ENCODE measurements at places on chromosomes 1 and 21.

- no peak for DNase-seq
Measured at GRCh38 chr1:13842497-13842896, 142.5 kb downstream of the PRDM2 start.

DNA sequence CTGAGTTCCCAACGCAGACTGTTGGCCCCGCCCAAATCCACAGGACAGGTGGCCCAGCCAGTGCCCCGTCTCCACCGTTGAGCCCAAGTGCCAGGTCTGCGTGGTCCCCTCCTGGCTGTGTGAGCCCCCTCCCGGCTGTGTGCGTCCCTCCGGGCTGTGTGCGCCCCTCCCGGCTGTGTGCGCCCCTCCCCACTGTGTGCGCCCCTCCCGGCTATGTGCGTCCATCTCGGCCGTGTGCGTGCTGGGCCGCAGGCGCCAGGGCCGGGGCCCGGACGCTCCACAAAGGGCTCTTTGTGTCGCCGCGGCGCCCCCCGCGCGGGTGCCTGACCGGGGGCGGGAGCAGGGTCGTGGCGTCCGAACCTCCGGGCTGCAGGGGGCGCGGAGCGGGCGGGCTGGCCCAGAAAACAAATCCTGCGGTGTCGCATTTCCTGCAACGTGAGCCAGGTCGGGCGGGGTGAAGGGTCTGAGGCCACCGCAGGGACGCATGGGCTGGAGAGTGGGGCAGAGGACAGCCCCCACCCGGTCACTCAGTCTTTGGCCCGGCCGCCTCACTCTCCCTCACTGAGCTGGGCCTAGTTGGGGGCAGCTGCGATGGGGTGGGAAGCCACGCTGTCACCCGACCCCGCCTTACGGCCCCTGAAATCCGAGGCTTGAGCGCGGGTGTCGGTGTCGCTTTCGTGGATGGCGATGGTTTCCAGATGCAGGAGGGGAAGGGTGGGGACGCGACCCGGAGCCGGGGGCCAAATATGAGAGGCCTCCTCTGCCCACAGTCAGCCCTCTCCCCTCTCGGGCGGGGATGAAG is 18.8 kb downstream of the TNFRSF25 start:
- DNase-seq = no peak

- DNase-seq = peak; percentile 21
Measured at GRCh38 chr1:150150133-150151021, 661 bp downstream of the PLEKHO1 start.

GRCh38 chr1:245687636-245688535 is 533.1 kb downstream of the KIF26B start:
- no peak for DNase-seq

DNA sequence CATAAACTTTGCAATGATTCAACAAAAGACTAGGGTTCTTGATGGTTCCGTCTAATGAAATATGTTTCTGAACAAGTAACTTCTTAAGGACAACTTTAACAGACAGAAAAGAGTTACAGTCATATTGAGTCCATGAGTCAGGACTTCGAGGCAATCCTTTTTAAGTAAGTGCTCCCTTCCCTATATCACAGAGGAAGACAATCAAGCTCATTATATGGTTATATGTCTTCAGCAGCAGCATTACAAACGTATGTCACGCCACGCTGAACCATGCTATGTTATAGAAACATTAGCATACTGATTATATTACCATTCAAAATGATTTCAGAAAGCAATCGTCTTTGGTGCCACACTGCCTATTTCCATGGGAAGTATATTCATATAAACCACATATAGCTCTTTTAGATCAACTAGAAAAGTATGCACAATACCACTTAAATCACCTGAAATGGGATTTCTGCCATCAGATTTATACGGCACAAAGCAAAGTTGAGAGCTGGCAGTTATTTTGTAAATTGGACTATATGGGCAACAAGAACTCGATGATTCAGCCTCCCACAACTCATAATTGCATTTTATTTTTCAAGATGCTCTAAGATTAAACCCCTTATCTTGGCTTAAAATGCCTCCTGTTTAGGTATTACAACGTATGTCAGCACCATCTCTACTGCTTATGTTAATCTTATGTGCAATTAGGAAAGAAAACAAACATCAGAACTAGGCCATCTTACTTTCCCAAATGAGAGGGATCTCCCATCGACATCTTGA is 111.3 kb upstream of the SAMSN1 start:
- no peak for DNase-seq

- DNase-seq = no peak
Measured at GRCh38 chr1:220732621-220733020, 15.5 kb upstream of the MTARC2 start.

GRCh38 chr1:220217383-220217988 is 54.8 kb downstream of the RAB3GAP2 start:
- DNase-seq = no peak

- DNase-seq = no peak
Measured at GRCh38 chr1:100045206-100045605, 75.4 kb downstream of the SLC35A3 start.

GRCh38 chr1:32989160-32990050 is 24.8 kb upstream of the RNF19B start:
- no peak for DNase-seq

GRCh38 chr1:230784163-230784562 is 37.0 kb downstream of the CAPN9 start:
- no peak for DNase-seq

- no peak for DNase-seq
Measured at GRCh38 chr1:31712068-31712467, 8.3 kb upstream of the COL16A1 start.

- DNase-seq = no peak
Measured at GRCh38 chr1:9840176-9840575, 16.4 kb upstream of the CLSTN1 start.

DNA sequence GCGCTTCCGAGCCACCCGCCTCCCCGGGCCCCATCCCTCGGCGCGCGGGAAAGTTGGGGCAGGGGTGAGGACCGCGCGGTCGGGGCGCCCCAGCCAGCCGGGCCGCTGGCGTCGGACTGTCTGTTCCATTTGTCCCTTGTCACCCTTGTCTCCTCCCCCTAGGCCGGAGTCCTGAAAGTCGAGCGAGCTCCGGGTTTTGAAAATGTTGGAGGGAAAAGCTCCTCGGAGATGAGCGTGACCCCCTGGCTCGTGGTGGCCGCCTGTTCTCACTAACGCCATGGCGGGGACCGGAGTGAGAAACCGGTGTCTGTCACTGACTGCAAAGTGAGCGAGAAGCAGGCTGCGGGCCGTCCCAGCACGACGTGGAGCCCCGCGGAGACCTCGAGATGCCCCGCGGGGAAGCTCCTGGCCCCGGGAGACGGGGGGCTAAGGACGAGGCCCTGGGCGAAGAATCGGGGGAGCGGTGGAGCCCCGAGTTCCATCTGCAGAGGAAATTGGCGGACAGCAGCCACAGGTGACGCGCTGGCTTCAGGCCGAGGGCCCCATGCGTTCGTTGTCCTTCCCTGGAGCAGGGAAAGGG is 491 bp downstream of the PER3 start:
- no peak for DNase-seq

GRCh38 chr1:167447521-167448136 is 70.7 kb downstream of the CD247 start:
- peak; percentile 30 for DNase-seq

GRCh38 chr1:227732586-227733308 is 2.4 kb downstream of the JMJD4 start:
- no peak for DNase-seq

GRCh38 chr1:8379513-8380186 is 61.7 kb downstream of the SLC45A1 start:
- DNase-seq = no peak

DNA sequence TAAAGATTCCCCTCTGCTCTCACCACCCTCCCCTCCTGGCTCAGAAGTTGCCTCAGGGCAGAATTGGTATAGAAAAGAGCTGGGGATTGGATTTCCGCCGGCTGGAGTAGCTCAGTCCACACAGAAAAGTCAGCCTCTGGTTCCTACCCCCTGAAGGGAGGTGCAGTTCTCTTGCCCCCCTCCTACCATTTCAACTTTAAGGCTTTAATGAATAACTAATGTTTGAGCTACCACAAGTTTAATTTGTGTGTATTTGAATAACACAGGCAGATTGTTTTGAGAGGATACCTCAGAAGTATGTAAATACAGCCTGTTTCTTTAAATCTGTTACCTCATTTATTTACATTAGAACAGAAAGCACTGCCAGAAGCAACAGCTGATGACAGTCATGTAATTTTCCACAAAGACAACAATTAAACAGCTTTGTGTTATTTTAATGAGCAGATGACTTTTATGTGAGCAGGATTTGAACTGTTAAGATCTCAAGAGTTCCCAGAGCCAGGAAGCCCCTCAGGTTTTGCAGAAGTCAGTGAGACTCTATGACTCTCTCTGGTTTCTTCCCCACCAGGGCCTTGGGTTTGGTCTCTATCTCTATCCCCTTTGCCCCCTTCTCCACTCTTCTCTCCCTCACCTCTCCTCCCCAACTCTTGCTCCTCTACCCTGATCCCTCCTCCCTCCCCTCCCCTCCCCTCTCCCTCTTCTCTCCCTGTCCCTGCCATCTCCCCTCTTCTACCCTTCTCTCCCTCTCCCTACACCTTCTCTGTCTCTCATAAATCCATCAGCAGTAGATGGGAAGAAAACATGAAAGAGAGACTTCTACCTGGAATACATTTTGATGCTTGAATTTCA is 26.3 kb downstream of the DUSP10 start:
- DNase-seq = no peak

DNA sequence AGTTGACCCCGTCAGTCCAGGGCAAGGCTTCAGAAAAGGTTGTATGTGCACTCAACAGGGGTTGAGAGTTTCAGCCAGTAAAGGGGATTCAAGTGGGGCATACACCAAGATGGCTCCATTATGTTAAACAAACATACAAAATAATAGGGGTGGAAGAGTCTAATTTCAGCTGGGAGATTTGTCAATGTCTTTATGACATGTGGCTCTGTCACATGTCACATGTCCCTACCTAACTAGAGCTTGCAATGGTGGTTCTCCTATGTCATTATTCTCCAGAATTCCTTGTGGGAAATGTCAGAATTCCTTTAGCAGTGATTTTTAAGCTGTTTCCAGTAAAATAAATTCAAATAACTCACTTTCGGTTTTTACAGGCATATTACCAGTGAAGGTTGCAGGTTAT is 392.0 kb upstream of the ADGRL4 start:
- DNase-seq = no peak

- no peak for DNase-seq
Measured at GRCh38 chr1:209420276-209420675, 163.2 kb upstream of the CAMK1G start.

DNA sequence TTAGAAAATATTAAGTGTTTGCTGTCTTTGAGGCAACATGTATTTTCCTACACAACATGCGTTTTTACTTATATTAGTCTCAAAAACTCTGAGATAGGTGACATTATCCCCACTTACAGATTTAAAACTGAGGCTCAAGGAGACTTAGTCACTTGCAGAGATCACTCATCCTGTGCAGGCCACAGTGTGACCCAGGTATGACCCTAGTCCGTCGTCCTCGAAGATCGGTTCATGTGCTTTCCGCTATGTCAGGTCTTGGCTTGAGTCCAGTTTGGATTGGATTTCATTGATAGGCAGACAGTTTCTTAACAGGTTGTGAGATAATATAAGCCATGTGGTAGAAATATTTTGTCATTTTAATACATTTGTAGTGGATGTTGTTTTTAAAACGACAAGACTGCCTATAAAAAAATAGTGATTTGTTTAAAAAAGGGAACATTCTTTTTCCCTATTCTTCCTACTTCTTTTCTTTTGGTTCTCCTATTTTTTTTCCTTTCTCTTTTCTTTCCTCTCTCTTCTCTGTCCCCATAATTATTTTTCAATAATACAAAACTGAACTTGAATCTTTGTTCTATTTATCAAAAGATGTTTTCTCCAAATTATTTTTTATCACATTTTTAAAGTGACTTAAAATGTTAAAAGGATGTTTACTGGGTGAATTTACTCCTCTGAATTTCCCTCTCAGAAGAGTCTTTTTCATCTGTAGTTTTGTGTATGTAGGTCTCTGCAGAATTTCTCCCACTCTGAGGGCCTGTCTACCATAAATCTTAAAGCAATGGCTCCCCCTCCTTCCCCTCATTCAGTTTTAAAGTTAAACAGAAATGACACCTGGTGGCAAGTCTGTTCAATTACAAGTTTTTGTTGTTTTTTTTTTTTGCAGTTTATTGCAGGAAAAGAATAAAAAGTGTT is 81.8 kb downstream of the PHTF1 start:
- no peak for DNase-seq

DNA sequence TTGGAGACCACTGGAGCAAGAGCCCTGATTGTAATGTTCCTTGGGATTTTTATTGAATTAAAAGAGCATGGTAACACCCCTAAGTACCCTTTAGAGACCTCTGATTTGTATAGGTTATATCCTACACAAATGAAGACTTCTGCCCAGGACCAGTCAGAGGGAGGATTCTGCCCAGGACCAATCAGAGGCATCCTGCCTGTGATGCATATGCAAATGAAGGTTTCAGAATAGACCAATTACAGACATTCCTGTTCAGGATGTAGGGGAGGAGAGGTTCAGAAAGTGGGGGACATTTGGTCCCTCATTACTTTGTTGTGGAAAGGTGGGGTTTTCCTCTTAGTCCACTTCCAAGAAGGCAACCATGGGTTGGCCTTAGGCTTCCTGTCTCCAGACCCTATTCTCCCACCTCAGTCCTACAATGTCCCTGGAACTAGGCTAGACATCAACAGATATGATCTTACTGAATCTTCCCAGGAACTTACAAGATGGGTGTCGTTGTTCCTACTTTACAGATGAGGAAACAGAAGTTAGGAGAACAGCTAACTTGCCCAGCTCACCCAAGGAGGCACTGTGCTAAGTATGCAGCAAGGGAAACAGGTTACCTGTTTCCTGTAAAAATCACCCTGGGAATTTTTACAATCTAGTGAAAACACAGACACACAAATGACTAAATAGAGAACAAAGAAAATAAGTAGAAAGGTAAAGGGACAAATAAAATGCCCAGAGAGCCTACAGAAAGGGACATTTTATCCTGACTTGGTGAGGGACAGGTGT is 36.8 kb upstream of the SFPQ start:
- no peak for DNase-seq

All from activated gamma-delta T cell (primary cell).